Dorsolateral prefrontal cortex (tissue), 122 donors: ENCODE measurements at places on chromosomes 1 and 21. TPM values are rescaled to one million over a fixed set of nuclear protein-coding genes. Genes with fewer than 3 reads are reported as not detected.

Gene TMEM240
- 41.1 TPM for total RNA-seq

DNA sequence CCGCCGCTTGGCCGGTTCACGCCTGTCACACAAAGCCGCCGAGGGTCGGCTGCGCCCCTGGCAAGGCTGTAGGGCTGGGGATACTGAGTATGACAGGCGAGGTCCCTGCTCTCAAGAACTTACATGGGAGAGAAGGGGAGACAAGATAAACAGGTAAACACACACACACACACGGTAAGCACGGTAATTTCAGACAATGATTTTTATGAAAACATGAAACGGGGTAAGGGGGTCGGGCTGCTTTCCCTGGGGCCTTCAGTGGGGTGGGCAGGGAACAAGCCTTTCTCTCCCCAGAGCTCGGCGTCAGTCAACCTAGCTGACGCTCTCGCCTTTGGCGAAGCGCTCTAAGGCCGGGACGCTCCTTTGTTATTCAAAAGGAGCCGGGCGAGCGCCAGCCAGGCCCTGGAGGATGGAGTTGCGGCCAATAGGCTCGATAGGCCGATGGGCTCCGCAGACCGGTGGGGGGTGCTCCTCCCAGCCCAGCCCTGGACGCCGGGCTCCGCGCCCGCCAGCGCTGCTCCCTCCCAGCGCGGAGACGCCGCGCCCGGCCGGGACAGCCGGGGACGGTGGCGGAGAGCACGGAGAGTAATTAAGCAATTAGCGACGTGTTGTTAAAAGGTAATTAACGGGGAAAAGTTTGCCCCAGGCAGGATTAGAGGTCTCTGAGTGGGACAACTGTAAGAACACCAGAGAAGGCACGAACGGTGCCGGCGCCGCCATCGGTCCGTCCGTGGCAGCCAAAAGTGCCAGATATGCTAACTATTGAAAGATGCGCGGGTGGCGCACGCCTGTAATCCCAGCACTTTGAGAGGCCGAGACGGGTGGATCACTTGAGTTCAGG, 950 bp upstream of the INKA2 start:
- peak; percentile 73 for DNase-seq

Gene NR1I3
- total RNA-seq: not detected

Gene AADACL4
- total RNA-seq: not detected

Gene ELOVL1
- total RNA-seq: 85.6 TPM

Gene TFF2
- total RNA-seq: not detected

Gene BATF3
- total RNA-seq: 6.3 TPM

- DNase-seq: no peak
These were observed 59.1 kb downstream of the CAMK2N1 start for GRCh38 chr1:20426923-20427322.

DNA sequence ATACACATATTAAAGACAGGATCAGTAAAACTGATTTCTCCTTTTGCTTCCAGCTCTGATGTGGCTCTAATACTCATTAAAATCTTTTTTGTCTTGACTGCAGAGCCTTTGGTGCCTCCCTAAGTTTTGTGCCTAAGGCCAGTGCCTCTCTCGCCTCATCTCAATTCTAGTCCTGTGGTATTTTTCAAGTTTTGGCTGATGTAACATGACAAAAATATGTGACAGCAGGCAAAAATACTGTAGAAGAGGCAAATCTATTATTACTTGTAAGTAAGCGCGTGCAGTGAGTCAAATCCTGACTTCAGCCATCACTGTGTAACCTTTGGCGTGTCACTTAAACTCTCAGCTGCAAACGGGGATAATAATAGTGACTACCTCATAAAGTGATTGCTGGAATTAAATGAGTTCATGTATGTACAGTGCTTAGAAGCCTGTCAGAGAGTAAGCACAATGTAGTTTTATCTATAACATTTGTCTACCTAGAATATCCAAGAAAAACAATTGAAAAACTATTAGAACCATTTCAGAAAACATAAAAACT, 74.0 kb downstream of the MAB21L3 start:
- no peak for DNase-seq

Gene TSPAN1
- 1.9 TPM for total RNA-seq

Gene TRIM46
- total RNA-seq: 20.3 TPM

Gene PTPN7
- 1.3 TPM for total RNA-seq

DNA sequence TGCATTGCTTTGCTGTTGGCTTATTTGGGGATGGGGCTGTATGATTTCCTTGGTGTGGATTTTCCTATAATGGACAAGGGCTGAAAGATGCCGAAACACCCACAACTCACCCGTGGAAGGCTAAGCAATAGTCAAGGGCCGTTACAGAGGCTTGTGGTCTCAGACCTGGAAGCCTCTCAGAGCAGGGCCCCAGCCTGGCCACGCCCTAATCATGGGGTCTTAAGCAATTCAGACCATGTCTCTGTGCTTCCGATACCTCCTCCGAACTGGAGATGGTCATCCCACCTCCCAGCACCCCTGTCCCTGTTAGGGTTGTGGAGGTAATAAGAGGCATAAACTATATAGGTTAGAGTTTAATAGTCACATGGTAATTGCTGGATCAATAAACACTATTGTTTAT, 3.4 kb downstream of the ABCG1 start:
- DNase-seq: no peak

DNA sequence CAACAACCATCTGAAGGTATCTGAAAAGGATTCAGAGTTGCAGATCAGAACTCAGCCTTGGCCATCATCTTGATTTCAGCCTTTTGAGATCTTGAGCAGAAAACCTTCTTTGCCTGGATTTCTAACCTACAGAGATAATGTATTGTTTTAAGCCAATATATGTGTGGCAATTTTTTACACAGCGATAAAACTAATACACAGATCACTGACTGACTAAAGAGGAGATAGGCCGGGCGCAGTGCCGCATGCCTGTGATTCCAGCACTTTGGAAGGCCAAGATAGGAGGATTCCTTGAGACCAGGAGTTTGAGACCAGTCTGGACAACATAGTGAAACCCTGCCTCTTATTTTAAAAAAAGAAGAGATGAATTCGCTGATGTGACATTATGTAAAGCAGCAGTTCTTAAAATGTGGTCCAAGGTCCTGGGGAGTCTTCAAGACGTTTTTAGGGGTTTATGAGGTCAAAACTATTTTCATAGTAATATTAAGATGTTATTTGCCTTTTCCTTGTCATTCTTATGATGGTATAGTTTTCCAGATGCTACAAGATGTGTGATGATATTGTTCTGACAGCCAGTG, 50.1 kb upstream of the CNN3 start:
- no peak for DNase-seq

- DNase-seq: no peak
These were observed 149.2 kb downstream of the CLIC6 start for GRCh38 chr21:34817821-34818661.

DNA sequence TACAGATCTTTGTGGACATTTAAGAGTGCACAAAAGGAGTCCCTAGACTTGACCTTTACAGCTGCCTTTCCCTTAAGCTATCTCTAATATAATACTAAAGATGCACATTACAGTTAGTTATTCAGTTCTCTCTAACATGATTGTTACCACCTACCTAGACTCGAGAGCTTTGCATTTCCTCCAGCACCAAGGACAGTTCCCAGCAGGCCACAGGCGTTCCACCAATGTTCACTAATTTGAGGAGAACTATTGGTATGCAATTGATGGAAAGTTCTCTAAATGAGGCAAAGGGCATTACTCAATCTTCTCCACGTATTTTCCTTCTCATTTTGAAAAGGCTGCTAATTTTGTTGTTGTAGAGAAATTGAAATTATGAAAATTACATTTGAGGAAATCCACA, 5.4 kb upstream of the NTNG1 start:
- no peak for DNase-seq

GRCh38 chr1:182909578-182909977, 43.4 kb downstream of the SHCBP1L start:
- no peak for DNase-seq

DNA sequence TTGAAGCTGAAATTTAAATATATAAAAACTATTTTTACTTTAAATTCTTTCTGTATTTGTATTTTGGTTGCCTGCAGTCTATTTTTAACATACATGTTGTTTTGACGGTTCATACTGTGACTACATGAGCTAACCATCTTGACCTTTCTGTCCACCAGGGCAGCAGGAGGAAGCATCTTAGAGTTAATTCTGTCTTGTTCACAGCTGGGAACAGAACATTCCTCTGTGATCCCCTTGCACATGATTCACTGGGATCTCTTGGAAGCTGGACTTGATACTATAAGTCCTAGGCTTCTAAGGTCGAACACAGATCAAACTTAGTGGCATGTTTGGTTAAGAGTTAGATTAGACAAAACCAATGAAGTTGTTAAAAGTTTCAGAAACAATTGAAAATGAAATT, 99.7 kb downstream of the NFIA start:
- no peak for DNase-seq

Gene LYPD8
- total RNA-seq: 11.9 TPM

Gene OR2T35
- not detected for total RNA-seq

DNA sequence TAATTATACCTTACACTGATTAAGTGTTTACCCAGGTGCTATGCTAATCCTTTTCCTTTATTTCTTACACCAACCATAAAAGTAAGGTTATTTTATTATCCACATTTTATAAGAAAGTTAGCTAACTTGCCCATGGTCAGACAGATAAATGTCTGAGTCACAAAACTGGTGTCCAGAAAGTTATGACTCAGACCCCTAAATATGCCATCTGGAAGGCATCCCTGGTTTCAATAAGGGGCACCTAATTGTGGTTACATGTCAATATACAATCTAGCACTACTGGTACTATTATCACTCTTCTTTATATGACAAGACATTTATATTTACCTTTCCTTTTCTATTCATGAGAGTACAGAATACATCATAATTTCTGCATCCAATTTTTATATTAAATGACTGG, 496.5 kb upstream of the ADGRL2 start:
- DNase-seq: no peak

GRCh38 chr1:233487408-233487807, 126.5 kb upstream of the KCNK1 start:
- DNase-seq: no peak

Gene NBPF15
- total RNA-seq: 25.7 TPM

Gene OXCT2
- total RNA-seq: 4.9 TPM

DNA sequence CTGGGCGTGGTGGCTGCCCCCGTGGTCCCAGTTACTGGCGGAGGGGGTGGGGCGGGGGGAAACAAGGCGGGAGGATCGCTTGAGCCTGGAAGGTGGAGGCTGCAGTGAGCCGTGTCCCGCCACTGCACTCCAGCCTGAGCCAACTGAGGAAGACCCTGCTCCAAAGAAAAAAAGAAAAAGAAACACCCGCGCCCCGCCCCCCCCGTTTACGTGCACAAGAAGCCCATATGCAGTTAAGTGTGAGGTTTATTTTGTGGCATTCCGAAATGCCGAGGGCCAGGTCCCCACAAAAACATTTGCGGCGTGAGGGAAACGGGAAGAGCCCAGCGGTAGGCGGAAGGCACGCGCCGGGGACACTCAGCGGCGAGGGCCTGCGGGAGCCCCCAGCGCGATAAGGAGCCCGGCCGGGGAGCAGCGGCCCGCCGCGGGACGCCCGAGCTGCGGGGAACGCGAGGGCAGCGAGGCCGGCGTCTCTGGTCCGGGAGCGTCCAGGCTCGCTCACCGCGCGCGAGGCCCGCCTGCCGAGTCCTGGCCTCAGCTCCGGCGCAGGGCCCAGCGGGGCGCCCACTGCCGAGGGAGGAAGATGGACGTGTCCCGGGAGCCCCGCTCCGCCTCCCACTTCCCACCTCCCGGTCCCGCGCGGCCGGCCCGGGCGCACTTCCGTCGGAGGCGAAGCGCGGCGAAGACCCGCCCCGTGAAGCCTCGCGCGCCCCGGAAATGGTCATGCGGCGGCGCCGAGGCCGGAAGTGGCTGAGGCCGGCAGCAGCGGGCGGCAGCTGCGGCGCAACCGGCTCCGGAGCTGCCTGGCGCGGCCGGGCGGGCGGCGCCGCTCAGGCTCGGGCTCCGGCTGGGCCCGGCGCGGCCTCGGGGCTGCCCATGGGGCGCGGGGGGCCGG, at the start of gene TRAPPC10:
TRAPPC10 (plus strand) TSS at position 731 of the 895 bp plus-strand sequence. CDS start 185 bp downstream, outside the sequence.
- DNase-seq: peak; percentile 82

DNA sequence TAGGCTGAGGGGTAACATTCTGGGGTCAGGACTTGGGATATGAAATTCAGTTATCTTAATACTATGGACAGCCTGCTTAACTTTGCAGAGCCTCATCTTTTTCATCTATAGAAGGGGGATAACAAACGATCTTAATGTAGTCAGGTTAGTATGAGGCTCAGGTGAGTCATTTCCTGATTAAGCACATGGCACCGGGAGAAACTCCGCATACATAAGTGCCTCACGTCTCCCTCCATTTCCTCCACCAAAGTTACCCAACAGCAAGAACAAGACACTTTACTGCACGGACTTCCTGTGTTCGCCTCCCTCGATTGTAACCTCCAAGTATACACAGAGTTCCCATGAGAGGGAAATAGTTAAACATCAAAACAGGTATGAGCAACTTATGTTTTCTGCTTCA, 112.7 kb upstream of the COA6 start:
- DNase-seq: no peak

Gene PYHIN1
- total RNA-seq: not detected

Gene RGS13
- not detected for total RNA-seq

DNA sequence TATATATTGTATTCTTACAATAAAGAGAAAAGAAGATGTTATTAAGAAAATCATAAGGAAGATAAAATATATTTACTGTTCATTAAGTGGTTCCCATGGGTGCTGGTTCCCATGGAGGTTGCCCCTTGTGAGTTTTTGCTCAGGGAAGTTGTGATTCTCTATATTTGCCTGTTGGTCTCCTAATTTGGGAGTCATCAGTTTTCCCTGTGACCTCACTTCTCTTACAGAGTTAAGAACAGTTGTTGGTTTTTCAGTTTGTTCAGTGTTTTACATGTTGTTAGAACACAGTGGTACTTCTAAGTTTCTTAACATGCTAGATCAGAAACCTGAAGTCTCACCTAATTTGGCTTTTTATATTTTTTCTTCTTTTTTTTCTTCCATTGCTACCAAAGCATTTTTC, 109.2 kb downstream of the OSBPL9 start:
- DNase-seq: no peak
